Cardiac muscle cell (in vitro differentiated cells and primary cell): ENCODE measurements at places on chromosomes 7 and 10. TPM values are rescaled to one million over a fixed set of nuclear protein-coding genes. Genes with fewer than 3 reads are reported as not detected.
A peak's percentile ranks its signal among the peaks of the same experiment; 100 is the strongest.

Gene INA
- total RNA-seq = 1.1 and 1.3 TPM in 2 replicates

DNA sequence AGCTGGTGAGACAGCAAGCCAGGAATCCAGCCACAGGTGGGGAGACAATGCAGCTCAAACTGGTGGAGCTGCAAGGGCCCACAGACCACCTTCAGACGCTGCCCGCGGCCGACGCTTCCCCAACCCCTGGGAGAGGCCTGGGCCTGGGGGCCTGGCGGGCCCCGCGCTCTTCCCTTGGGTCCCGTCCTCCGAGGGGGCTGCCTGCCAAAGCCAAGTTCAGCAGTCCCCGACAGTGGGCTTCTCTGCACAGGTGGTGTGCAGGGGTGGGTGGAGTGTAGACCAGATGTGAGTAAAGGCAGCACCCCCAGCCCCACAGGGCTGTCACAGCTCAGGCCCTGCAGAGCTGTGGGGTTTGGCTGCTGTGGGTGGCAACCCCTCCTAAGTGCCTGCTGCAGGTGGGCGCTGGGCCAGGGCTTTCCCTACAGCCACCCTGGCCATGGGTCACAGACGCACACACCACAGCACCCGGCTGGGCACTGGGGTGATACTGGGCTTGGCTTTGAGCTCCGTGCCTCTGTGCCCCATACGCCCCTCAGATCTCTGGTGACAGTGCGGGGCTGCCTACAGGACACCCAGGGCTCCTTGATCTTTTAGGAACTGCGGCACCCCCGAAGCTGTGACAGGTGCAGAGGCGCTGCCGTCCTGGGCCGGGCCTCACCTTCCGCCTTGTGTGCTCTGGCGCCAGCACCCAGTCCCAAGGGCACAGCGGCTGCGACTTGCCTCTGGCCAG lies 20.5 kb downstream of the BNIP3 start:
- H3K27ac ChIP-seq = peak overlapping the region; percentile 28
- no peak for DNase-seq
- H3K4me3 ChIP-seq = no peak overlapping the region
- peaks cover 17% of the 10 kb centered on the region for H3K36me3 ChIP-seq
- no peaks in the 10 kb centered on the region for H3K4me1 ChIP-seq

GRCh38 chr7:85659364-85659763 lies 472.5 kb upstream of the SEMA3D start:
- no peaks in the 10 kb centered on the region for H3K27me3 ChIP-seq
- H3K36me3 ChIP-seq = no peaks in the 10 kb centered on the region
- no peak overlapping the region for H3K27ac ChIP-seq
- DNase-seq = peak; percentile 6

- H3K4me3 ChIP-seq = no peak overlapping the region
- DNase-seq = peak; percentile 8
- no peaks in the 10 kb centered on the region for H3K27me3 ChIP-seq
Measured at GRCh38 chr7:18715988-18716387, 220.4 kb downstream of the HDAC9 start.

- peaks cover 28% of the 10 kb centered on the region for H3K4me1 ChIP-seq
- H3K36me3 ChIP-seq = no peaks in the 10 kb centered on the region
- H3K27me3 ChIP-seq = no peaks in the 10 kb centered on the region
- peak; percentile 4 for DNase-seq
- no peak overlapping the region for H3K27ac ChIP-seq
Measured at GRCh38 chr7:79407351-79407750, 46.1 kb downstream of the MAGI2 start.

DNA sequence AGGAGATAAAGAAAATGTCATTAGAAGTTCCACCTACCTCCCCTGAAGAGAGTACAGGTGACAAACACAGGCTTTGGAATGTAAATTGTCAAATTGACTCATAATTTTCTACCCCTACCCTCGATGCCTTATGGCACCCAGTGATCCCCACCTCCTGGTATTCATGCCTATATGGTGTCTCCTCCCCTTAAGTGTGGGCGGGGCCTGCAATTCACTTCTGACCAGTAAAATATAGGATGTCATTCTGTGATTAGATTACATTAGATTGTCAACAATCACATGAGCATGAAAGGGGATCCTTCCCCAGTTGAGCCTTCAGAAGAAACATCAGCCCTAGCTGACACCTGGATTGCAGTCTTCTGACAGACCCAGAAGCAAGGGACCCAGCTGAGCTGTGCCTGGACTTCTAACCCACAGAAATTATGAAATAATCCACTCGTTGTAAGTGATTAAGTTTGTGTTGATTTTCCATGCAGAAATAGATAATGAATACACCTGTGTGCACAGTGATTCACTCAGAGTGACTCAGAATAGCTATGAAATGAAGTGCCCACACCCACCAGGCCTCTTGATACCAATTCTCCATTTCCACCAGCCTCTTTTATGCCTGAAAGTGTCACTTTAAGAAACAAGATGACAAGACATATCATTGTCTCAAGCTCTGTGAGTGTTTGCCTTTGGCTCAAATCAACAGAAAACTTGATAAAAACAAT lies 8.5 kb upstream of the SLC39A12 start:
- H3K4me1 ChIP-seq = no peaks in the 10 kb centered on the region
- H3K27ac ChIP-seq = no peak overlapping the region
- no peak for DNase-seq
- no peak overlapping the region for H3K4me3 ChIP-seq
- H3K27me3 ChIP-seq = no peaks in the 10 kb centered on the region

Gene DRGX
- not detected in 2 replicates for total RNA-seq

DNA sequence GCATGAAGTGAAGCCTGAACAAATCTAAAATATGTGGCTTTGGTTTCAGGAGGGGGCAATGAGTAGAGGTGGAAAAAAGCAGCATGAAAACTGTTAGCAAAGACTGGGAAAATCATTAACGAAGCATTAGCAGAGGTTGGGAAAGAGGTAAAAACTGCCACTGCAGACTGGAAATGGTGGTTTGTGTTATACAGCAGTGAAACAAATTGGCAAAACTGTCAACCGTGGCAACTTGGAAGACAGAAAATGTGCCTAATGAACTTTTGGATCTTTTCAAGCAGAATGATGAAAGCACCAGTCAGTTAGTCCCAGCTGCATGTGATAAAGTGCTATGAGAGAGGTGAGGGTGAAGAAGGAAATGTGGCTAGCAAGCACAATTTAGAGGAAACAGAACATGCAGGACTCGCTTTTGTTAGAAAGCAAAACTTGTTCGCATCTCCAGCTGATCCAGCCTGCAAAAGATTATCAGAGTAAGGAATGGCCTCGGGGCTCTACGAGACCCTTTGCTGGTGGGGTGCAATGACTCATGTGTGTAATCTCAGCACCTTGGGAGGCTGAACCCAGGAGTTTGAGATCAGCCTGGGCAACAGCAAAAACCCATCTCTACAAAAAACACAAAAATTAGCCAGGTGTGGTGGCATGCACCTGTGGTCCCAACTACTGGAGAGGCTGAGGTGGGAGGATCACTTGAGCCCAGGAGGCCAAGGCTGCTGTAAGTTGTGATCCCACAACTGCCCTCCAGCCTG lies 45.7 kb downstream of the SKIDA1 start:
- H3K4me3 ChIP-seq = no peak overlapping the region
- no peaks in the 10 kb centered on the region for H3K27me3 ChIP-seq
- H3K4me1 ChIP-seq = no peaks in the 10 kb centered on the region
- H3K36me3 ChIP-seq = no peaks in the 10 kb centered on the region

DNA sequence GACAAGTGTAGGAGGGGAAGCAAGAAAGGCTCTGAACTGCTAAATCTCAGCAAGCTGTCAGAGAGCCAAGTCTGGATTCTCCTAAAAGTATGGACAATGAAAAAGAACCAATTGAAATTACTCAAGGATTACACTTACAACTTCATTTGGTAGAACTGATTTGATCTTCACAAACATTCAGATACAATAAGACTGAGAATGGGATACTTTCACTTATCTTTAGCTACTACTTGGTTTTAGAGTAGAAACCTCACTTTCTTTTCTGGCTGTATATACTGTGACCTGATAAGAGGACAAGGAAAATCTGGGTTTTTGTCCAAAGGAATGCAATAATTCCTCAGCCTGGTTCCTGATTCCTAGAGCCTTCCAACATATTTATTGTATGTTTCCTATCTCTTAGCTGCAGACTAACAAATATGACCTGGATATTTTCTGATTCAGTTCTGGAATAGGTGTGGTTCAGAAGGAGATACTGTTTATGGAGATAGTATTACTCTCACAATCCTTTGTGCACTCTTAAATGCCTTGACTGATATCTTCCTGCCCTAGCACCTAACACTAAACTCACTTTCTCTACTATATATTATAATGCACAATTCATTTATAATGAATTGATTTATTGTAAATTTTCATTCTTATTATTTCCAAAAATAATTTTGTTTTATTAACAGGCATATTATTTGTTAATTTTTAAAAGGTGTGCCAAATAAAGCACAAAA lies 7.3 kb downstream of the SEMA3A start:
- H3K4me1 ChIP-seq = peaks cover 34% of the 10 kb centered on the region
- peak; percentile 34 for DNase-seq
- peak overlapping the region; percentile 6 for H3K27ac ChIP-seq
- H3K27me3 ChIP-seq = no peaks in the 10 kb centered on the region

GRCh38 chr7:22647451-22648257 lies 79.3 kb upstream of the IL6 start:
- no peaks in the 10 kb centered on the region for H3K36me3 ChIP-seq
- no peaks in the 10 kb centered on the region for H3K4me1 ChIP-seq
- no peaks in the 10 kb centered on the region for H3K27me3 ChIP-seq
- DNase-seq = peak; percentile 98
- no peak overlapping the region for H3K4me3 ChIP-seq
- H3K27ac ChIP-seq = no peak overlapping the region

GRCh38 chr10:4329225-4329624 lies 496.8 kb upstream of the AKR1E2 start:
- DNase-seq = no peak
- no peaks in the 10 kb centered on the region for H3K27me3 ChIP-seq
- H3K4me1 ChIP-seq = no peaks in the 10 kb centered on the region
- H3K27ac ChIP-seq = no peak overlapping the region

- H3K4me3 ChIP-seq = no peak overlapping the region
- H3K4me1 ChIP-seq = no peaks in the 10 kb centered on the region
- no peak overlapping the region for H3K27ac ChIP-seq
- DNase-seq = no peak
Measured at GRCh38 chr10:42738679-42739078, 43.9 kb upstream of the BMS1 start.

- H3K4me3 ChIP-seq = no peak overlapping the region
- H3K4me1 ChIP-seq = peaks cover 7% of the 10 kb centered on the region
- DNase-seq = no peak
Measured at GRCh38 chr7:14685167-14685566, 217.4 kb downstream of the DGKB start.

Gene C10orf95
- total RNA-seq = not detected in 2 replicates

DNA sequence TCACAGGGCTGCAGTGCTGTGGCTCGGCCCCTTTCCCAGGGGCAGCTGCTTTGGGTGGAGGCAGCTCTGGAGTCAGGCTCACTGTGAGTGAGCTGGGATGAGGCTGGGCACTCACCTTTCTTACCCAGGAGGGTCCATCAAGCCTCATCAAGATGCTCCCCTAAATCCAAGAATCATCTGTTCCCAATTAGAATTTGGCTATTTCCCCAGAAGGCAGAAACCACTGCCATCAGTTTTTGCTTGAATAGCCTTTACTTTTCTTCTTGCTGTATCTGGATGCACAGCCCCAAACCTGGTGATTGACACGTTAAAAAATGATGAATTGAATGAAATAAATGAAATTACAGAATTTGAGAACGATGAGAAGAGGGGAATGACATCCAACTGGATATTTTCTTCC lies 74.3 kb upstream of the LYZL1 start:
- no peak overlapping the region for H3K27ac ChIP-seq
- H3K4me3 ChIP-seq = no peak overlapping the region
- no peak for DNase-seq
- H3K36me3 ChIP-seq = no peaks in the 10 kb centered on the region
- H3K4me1 ChIP-seq = no peaks in the 10 kb centered on the region

- DNase-seq = peak; percentile 33
- no peaks in the 10 kb centered on the region for H3K27me3 ChIP-seq
- no peaks in the 10 kb centered on the region for H3K36me3 ChIP-seq
Measured at GRCh38 chr10:81978238-81978637, 103.2 kb downstream of the NRG3 start.

Gene TMEM176A
- 18.2 and 19.1 TPM in 2 replicates for total RNA-seq

DNA sequence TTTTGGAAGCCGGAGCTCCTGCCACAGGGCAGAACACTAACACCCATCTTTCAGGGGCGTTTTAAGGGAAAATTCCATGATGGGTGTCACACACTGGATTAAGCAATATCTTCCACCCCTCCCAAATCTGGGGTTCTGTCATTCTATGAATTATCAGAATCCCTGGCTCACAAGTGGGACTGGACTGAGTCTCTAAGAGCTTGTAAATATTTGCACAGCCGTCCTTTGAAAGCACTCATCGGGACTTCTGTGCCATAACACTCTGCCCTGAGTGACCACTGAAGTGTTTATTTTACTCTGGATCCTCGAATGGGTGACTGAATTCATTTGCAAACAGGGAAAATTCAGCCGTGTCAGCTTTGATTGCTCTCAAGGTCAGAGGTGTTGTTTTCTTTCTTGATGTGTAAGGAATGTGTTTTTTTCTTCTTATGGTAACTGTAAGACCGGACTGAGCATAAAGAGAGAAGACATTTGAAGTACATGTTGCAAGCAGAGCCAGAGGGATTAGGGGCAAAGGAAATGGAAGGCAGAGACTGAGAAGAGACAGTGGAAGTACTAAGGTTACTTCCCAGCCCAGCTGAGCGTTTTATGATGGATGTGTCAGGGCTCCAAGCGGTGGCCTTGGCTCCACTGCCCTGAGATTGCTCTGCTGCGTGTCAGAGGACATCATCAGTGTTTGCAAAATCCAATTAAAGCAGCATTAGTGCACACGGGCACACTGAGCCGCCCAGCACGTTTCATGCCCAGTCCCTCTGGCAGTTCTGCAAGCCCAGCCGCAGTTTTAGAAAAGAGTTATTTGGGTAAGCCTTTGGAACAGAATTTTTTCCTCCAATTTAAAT lies 17.7 kb upstream of the GTPBP4 start:
- peaks cover 11% of the 10 kb centered on the region for H3K4me1 ChIP-seq
- H3K27ac ChIP-seq = peak overlapping the region; percentile 68
- H3K4me3 ChIP-seq = no peak overlapping the region
- DNase-seq = no peak

- no peak for DNase-seq
- no peaks in the 10 kb centered on the region for H3K36me3 ChIP-seq
- H3K27ac ChIP-seq = no peak overlapping the region
- no peak overlapping the region for H3K4me3 ChIP-seq
- H3K27me3 ChIP-seq = no peaks in the 10 kb centered on the region
- no peaks in the 10 kb centered on the region for H3K4me1 ChIP-seq
Measured at GRCh38 chr10:60009710-60010383, 103.5 kb upstream of the CCDC6 start.

- peaks cover 3% of the 10 kb centered on the region for H3K36me3 ChIP-seq
- H3K4me1 ChIP-seq = peaks cover 16% of the 10 kb centered on the region
- DNase-seq = peak; percentile 53
- peak overlapping the region; percentile 98 for H3K27ac ChIP-seq
- no peaks in the 10 kb centered on the region for H3K27me3 ChIP-seq
- peak overlapping the region; percentile 66 for H3K4me3 ChIP-seq
Measured at GRCh38 chr7:92135052-92135889, 994 bp upstream of the CYP51A1 start.
